ENCODE measurements at places on chromosomes 5 and 9.

- no peak for DNase-seq
These were observed 77.5 kb upstream of the HMHB1 start for GRCh38 chr5:143734456-143734780.

DNA sequence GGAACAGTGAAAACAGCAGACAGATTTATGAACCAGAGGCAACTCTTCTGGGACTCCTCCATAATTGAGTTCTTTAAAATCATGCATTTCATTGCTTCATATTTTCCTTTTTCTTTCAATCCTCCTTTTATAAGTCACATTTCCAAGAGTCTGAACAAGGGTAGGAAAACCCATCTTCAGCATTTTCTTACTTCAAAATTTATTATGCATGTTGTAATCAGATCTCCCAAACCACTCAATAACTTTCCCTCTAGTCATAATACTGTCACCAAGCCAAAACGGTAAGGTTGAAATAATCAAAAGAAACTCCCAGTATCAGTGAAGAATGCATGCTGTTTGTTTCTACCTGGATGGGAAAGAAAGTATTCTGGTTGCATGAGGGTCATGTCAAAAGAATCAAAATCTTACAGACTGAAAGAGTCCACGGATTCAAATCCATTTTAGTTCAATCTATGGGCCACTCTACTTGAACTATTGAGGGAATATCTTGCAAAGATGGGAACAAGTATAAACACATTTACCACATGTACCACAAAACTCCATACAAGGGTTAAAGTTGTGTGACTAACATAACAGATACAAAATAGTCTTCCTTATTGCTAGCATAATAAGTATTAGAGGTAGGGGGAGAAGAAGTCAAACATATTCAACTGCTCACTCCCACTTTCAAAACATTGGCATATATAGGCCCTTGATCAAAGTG lies 797.3 kb downstream of the MAT2B start:
- no peak for DNase-seq

- no peak for DNase-seq
These were observed 37.7 kb upstream of the STXBP1 start for GRCh38 chr9:127574072-127574993.

DNA sequence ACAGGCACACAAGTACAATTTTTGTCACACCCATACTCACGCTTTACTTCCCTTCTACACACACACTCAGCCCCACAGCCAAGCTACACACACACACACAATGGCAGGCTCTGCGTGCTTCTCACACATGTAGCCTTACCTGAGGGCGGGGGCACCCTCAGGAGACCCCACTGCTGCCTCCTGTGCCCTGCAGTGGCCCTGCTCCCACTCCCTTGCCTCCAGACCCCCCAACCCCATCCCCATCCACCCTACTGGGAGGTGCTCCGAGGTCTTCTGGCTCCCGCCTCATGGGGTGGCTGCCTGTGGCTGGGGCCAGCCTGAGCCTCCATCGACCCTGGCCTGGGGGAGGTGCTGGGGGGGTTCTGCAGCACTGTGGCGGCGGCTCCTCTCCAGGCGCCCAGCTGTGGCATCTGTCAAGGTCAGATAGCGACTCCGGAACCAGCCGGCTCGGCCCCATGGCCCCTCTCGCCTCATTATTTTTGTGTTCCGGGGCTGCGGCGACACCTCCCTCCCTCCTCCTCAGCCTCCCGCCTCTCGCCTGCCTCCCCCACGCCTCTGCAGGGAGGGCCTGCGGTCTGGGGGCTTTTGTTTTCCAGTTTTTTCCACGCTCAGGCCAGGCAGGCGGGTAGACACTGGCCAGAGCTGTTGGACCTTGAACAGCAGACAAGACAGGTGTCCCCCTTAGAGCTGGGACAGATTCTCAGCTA lies 21.7 kb downstream of the CXXC5 start:
- no peak for DNase-seq

DNA sequence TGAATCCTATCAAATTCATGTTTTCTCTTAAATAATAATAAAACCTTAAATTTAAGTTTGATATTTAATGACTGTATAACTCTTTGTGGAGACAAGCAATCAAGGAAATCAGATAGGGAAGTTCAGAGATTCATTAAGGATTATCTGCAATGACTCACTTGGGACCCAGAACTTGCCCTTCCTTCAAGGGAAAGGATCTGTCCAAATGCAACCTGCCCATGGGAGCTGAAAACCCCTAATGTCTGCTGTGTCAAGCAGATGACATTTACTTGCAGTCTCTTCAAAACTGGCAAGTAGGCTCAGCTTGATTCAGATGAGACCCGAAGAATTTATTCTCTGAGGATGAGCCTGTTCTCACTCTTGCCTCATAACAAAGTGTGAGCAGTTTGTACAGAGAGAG lies 1577.6 kb downstream of the EFNA5 start:
- DNase-seq, result no peak

GRCh38 chr5:122321921-122322320 lies 9.9 kb downstream of the SNCAIP start:
- DNase-seq, result no peak

All from SK-N-MC (cell line).